ENCODE measurements at places on chromosomes 3 and 15.

- DNase-seq, result no peak
- H3K27me3 ChIP-seq, result peaks cover 10% of the 10 kb centered on the region
Measured at GRCh38 chr15:98904544-98904943, 103.0 kb downstream of the PGPEP1L start.

GRCh38 chr3:80187981-80188380 lies 420.2 kb upstream of the ROBO1 start:
- H3K27me3 ChIP-seq, result no peaks in the 10 kb centered on the region
- no peak overlapping the region for H3K4me3 ChIP-seq
- H3K27ac ChIP-seq, result no peak overlapping the region
- no peaks in the 10 kb centered on the region for H3K4me1 ChIP-seq

GRCh38 chr3:107753494-107753893 lies 230.7 kb downstream of the BBX start:
- peaks cover 13% of the 10 kb centered on the region for H3K4me1 ChIP-seq
- no peak overlapping the region for H3K27ac ChIP-seq
- H3K36me3 ChIP-seq, result peaks cover 9% of the 10 kb centered on the region

DNA sequence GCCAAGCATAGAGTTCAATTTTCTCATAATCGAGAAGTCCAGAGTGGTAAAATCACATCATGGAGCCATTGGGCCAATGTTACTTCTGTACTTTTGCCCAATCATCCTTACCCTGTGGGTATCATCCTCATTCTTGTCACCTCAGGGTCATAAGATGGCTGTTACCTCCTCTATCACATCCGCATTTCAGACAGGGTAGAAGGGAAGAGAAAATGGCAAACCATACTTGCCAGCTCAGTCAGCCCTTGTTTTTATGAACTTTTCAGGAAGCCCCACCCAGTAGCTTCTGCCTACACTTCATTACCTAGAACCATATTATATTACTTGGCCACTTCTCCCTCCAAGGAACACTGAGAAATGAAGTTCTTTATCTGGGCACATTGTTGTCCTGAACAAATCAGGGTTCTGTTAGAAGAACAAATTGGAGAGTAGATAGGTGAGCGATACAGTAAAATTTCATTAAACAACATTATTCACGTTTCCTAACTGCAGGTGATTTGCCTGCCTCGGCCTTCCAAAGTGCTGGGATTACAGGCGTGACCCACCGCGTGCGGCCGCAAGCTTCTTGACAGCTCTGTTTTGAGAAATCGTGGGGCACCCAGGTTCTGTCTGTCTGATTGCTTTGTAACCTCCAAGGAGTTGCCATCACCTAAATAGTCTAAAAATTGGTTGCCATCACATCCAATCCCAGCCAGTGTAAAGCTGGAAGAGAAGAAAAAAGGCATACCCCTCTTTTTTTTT lies 34.5 kb upstream of the RPN1 start:
- peaks cover 12% of the 10 kb centered on the region for H3K36me3 ChIP-seq
- no peak for DNase-seq
- no peak overlapping the region for H3K27ac ChIP-seq
- peaks cover 16% of the 10 kb centered on the region for H3K4me1 ChIP-seq
- no peak overlapping the region for H3K4me3 ChIP-seq

DNA sequence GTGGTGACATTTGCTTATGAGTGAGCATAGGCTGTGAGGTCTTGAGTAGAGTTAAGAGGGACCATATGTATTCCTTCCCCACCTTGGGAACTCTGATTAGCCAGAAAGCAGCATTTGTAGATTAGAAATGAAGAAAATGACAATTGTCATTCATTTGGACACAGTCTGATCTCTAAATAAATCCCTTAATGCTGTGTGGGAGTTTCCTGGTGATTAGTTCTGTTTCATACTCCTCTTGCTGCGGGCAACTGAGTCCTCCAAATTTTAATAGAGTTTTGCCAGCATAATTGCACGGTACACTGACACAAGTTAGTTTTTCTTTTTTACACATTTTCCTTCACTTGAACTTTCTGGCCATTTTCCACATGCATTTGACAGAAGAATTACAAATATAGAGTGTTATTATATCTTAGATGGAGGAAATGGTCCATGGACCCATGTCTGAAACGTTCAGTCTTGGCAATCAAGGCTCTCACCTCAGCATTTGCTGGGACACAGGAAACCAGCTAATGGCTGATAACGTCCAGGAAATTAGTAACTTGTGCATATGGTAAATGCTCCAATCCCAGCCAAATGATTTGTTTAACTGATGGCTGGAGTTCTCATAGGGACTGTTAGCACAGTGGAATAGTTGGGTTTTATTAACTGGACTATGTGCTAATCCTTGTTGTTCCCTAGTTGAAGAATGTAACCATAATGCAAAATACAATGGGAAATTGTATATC lies 321.2 kb downstream of the RBMS3 start:
- DNase-seq, result no peak
- no peaks in the 10 kb centered on the region for H3K4me1 ChIP-seq
- no peak overlapping the region for H3K4me3 ChIP-seq
- H3K27me3 ChIP-seq, result no peaks in the 10 kb centered on the region
- H3K36me3 ChIP-seq, result no peaks in the 10 kb centered on the region

DNA sequence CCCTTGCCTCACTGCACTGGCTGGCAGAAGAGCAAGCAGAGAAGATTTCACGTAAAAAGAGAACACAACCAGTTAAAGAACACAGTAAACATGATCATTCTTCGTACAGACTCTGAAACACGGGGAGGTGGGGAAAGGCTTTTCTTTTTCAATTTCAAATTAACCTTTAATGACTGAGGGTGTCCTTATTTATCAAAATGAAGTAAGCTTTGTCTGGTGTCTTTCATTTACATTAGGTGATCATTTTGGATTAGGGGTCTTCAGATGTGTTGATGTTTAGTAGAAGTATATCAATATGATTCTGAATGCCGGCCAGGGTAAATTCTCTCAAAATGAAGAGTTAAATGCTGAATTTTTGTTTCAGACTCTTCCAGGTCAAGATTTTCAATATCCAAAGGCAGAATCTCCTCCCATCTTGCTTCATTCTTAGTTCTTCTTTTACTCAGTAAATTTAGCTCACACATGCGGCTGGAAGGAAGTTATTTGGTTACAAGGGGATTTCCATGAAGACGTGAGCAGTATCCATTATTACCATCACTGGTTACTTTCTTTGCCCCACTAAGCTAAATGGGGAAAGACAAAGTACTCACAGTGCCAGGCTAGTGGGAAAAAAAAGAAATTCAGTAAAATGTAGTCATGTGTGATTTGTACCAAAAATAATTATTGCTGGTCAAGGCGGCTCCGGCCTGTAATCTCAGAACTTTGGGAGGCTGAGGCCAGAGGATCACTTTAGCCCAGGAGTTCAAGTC lies 272.2 kb upstream of the NR2F2 start:
- H3K4me3 ChIP-seq, result no peak overlapping the region
- no peak overlapping the region for H3K27ac ChIP-seq
- DNase-seq, result no peak
- H3K36me3 ChIP-seq, result no peaks in the 10 kb centered on the region
- peaks cover 47% of the 10 kb centered on the region for H3K27me3 ChIP-seq

GRCh38 chr3:17983106-17983505 lies 240.7 kb upstream of the TBC1D5 start:
- H3K4me1 ChIP-seq, result no peaks in the 10 kb centered on the region
- DNase-seq, result no peak
- H3K27ac ChIP-seq, result no peak overlapping the region
- H3K36me3 ChIP-seq, result no peaks in the 10 kb centered on the region
- H3K27me3 ChIP-seq, result peaks cover 42% of the 10 kb centered on the region
- H3K4me3 ChIP-seq, result no peak overlapping the region

GRCh38 chr15:99677540-99678134 lies 55.6 kb downstream of the LYSMD4 start:
- no peaks in the 10 kb centered on the region for H3K27me3 ChIP-seq
- peaks cover 11% of the 10 kb centered on the region for H3K4me1 ChIP-seq
- peaks cover 11% of the 10 kb centered on the region for H3K36me3 ChIP-seq
- no peak for DNase-seq

DNA sequence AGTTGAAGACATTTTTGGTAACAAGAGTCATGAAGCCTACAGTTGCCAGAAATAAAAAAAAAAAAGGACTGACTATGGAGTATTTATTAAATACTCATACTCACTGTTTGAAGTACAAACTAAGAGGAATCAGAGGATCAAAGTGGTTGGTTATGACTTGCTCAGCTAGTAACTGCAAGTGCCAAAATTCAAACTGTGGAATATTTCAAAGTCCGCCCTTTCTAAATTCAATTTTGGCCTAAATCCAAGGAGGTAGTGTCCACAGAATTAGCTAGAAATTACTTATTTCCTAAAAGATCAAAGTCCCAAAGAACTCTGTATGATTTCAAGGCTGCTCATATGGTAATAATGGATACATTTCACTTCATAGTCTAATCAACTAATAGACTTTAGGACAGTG lies 274.5 kb downstream of the ZBTB20 start:
- no peaks in the 10 kb centered on the region for H3K27me3 ChIP-seq
- H3K36me3 ChIP-seq, result no peaks in the 10 kb centered on the region
- no peak overlapping the region for H3K4me3 ChIP-seq

DNA sequence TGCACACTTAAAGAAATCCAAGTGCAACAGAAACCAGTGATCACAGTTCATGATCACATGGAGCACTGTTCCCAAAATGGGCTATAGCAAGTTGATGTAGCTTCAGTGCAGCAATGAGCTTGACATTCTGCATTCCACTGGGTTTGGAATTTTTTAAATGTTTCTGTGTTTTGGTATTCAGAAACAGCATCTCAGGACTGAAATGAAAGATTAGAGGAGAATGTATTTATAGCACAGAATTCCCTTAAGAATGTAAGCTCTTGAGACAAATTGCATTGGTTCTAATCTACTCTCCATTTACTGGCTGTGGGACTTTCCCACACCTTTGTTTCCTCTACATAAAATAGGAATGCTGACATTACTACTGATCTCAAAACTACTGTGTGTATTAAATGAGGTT lies 162.7 kb downstream of the FGF12 start:
- no peaks in the 10 kb centered on the region for H3K36me3 ChIP-seq
- no peak for DNase-seq
- no peaks in the 10 kb centered on the region for H3K4me1 ChIP-seq
- no peaks in the 10 kb centered on the region for H3K27me3 ChIP-seq
- H3K4me3 ChIP-seq, result no peak overlapping the region
- H3K27ac ChIP-seq, result no peak overlapping the region

- DNase-seq, result no peak
- peaks cover 25% of the 10 kb centered on the region for H3K4me1 ChIP-seq
- no peak overlapping the region for H3K27ac ChIP-seq
- no peaks in the 10 kb centered on the region for H3K27me3 ChIP-seq
- no peaks in the 10 kb centered on the region for H3K36me3 ChIP-seq
Measured at GRCh38 chr3:195197765-195198425, 73.1 kb downstream of the XXYLT1 start.

DNA sequence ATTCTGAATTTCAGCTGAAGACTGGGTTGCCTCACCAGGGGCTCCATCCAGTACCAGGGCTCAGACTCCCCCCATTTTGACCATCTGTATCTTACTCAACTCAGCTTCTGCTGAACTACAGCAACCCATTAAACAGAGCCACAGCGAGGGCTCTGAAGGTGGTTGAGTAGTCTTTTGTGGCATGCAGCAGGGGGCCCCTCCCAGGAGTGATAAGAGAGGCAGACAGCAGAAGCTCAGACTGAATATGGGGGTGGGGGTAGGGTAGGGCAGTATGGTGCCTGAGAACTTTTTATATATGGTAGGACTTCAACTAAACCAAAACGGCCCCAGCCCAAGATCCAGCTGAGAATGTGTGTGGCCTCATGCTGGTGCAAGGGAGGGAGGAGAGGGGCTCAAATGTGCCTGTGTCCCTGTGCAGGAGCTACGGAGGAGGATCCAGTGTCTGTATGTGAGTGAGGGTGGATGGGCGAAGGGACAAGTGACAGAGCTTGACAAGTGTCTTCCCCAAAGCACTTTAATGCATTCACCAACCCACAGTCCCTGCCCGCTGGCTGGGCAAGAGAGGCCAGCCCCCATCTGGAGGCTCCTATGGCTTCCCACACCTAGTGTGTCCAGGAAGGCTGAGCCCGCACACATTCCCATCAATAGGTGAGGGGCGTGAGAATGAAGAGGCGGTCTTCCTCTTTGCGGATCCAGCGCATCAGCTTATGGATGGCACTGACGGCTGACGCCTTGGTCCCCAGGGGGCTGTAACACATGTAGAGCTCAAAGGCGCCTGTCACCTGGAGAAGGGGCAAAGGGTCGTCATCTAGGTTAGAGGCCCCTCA lies 4.9 kb upstream of the MST1R start:
- peaks cover 5% of the 10 kb centered on the region for H3K36me3 ChIP-seq
- peaks cover 19% of the 10 kb centered on the region for H3K4me1 ChIP-seq
- no peaks in the 10 kb centered on the region for H3K27me3 ChIP-seq
- H3K27ac ChIP-seq, result no peak overlapping the region
- H3K4me3 ChIP-seq, result no peak overlapping the region
- no peak for DNase-seq

DNA sequence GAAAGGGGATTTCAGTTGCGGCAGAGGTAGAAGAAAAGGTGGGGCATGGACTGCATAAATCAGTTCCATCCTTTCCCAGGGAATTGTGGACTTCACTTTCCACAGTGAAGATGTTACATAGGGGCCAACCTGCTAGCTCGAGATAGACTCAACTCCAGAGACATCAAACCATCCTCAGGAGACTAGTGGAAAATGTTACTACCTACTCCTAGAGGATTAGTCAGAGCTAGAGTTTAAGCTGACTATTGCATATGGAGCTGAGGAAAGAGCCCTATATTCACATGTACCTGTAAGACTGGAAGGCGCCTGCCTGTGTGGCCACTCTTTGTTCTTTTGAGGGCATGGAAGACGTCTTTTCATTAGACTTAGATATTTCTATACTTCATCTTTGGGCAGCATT lies 69.2 kb downstream of the KLHL25 start:
- peak overlapping the region; percentile 64 for H3K27ac ChIP-seq
- peaks cover 39% of the 10 kb centered on the region for H3K4me1 ChIP-seq
- H3K4me3 ChIP-seq, result no peak overlapping the region
- H3K27me3 ChIP-seq, result no peaks in the 10 kb centered on the region
- peaks cover 90% of the 10 kb centered on the region for H3K36me3 ChIP-seq
- DNase-seq, result no peak

DNA sequence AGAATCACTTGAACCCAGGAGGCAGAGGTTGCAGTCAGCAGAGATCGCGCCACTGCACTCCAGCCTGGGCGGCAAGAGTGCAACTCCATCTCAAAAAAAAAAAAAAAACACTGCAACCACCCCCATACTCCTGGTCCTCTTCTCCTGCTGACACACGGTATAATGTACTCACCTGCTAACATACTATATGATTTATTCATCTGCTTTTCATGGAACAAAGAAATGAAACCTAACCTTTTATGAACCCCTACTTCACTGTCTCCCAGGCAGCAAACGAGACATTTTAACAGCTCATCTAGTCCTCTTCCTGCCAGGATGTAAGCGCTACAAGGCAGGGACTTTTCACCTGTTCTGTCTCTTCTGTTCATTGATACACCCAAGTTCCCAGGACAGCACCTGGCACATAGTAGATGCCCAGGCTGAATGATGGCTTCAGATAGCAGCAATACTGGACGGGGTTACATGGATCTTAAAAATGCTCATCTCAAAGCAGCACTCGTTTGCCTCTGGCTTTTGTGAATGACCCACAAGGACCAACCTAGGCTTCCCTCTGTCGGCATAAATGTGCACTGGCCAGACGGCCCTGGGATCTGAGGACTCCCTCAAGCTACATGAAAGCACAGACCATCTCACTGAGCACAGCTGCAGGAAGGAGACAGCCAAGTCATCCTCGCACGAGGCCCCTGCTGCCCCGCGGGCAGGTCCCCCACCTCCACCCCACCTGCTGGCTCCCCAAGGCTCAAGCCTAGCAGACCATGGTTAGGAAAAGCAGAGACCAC lies 20.3 kb downstream of the XXYLT1 start:
- no peak for DNase-seq
- peaks cover 35% of the 10 kb centered on the region for H3K4me1 ChIP-seq
- H3K36me3 ChIP-seq, result peaks cover 4% of the 10 kb centered on the region
